ENCODE measurements at places on chromosomes 6 and 20. TPM values are rescaled to one million over a fixed set of nuclear protein-coding genes. Genes with fewer than 3 reads are reported as not detected.

DNA sequence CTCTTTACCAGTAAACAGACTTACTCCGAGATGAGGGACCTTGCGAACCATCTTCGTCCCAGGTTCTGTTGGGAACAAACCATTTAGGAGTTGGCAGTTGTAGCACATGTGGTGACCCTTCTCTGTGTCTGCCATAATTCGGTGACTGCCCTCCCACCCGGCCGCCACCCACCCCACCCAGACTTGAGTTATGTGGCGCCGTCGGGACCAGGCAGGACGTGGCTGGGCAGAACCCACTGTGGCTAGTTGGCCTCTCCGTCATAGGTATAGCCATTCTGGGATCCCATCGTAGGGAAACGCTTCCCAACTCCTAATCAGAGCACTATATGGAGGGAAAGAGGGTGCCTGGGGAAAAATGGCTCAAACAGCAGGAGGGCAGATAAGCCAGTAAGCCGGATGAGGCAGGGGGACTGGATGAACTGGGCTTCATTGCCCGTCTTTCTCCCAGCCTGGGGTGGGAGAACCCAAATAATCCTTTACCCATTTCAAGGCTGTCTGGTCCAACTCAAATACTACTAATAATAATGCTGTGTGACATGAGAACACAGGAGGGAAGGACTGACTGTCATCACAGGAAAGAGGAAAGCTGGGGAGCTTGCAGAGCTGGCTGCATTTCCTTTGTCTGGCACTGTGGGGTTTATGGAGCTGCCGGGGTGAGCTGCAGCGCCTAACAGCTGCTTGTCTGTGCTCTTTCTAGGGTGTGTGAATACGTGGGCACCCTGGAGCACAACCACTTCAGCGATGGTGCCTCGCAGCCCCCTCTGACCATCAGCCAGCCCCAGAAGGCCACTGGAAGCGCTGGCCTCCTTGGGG is 73.0 kb upstream of the PBOV1 start:
- DNase-seq: no peak

- no peak for DNase-seq
Measured at GRCh38 chr20:57879779-57880570, 170.2 kb upstream of the PMEPA1 start.

GRCh38 chr6:158387578-158387977 is 75.3 kb downstream of the TULP4 start:
- no peak for DNase-seq

The SLC35D3 gene
- total RNA-seq: not detected

DNA sequence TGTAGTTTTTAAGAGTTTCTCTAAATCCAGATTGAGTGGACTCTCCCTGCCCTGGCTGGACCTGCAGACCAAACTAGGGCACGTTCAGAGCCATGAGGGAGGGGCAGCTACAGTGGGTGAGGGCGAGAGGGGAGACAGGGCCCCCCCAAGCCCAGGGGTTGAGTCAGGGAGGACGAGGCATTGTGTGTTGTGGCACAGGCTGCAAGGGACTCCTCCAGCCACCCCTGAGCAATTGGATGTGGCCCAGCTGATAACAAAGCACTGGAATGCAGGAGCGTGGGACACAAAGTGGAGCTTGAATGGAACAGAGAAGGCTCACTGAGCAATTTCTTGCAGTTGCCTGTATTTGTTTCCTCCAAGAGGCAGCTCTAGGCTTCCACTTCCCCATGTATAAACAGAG is 43.5 kb upstream of the MYL9 start:
- no peak for DNase-seq
